ENCODE measurements at places on chromosomes 5 and 9. TPM values are rescaled to one million over a fixed set of nuclear protein-coding genes. Genes with fewer than 3 reads are reported as not detected.

Gene SLC45A2
- 0.56 TPM for polyA plus RNA-seq

Gene SLC34A1
- 0.68 TPM for polyA plus RNA-seq

Gene OBP2B
- polyA plus RNA-seq, result not detected

Gene NR2F1-AS1
- polyA plus RNA-seq, result 65.7 TPM

Gene TMEM171
- 0.92 TPM for polyA plus RNA-seq

Gene CDKN2B
- 1.8 TPM for polyA plus RNA-seq

Gene SEMA5A
- 59.5 TPM for polyA plus RNA-seq

Gene PCDHB14
- polyA plus RNA-seq, result 15.4 TPM

Gene HEMGN
- 2.2 TPM for polyA plus RNA-seq

Gene SLC46A2
- polyA plus RNA-seq, result 0.14 TPM

Gene ORM1
- not detected for polyA plus RNA-seq

DNA sequence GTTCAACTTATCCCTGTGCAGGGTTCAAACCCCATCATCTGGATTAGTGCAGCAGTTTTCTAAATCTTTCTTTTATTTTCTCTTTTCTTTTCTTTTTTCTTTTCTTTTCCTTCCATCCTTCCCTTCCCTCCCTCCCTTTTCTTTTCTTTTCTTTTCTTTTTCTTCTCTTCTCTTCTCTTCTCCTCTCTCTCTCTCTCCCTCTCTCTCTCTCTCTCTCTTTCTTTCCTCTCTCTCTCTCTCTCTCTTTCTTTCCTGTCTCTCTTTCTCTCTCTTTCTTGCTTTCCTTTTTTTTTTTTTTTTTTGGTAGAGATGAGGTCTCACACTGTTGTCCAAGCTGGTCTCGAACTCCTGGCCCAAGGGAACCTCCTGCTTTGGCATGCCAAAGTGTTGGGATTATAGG, 53.6 kb downstream of the KIAA0825 start:
- H3K27me3 ChIP-seq, result no peaks in the 10 kb centered on the region
- H3K36me3 ChIP-seq, result no peaks in the 10 kb centered on the region
- no peak overlapping the region for H3K27ac ChIP-seq

DNA sequence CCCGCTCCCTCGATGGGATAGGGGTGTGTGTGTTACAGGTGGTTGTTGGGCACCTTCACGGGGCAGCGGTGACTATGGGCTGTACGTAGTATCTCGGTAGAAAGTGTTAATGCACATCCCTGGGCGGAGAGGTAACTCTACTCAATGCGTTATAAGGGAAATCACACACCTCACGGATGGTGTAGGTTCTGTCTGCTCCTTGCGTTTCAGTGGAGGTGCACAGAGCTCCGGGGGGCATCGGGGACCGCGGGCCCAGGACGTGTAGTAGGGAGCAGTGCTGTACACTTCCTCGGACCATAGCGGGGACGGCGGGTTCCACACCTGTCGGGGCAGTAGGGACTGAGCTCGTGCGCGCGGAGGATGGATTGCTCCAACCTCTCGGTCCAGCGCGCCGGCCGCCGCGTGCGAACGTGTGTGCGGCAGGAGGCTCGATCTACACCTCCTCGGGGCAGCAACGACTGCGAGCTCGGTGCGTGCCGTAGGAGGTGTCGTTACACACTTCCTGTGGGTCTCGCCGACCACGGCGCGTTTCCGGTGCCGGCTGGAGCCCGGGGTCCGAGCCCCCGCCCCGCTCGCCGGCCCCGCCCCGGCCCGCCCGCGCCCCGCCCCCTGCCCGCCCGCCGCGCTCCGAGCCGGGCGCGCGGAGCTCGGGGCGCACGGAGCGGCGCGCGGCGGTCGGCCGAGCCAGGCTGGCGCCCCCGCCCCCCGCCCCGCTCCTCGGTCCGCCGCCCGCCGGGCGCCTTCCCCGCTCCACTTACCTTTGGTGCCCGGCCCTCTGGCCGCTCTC, at the start of gene KIAA1958:
TSS of gene KIAA1958 (plus strand) at position 607 of the 787 bp plus-strand sequence. CDS start 87,254 bp downstream, outside the sequence.
- no peak for DNase-seq
- H3K36me3 ChIP-seq, result peaks cover 8% of the 10 kb centered on the region
- peak within 1 kb of the TSS; percentile 86 for H3K27ac ChIP-seq

DNA sequence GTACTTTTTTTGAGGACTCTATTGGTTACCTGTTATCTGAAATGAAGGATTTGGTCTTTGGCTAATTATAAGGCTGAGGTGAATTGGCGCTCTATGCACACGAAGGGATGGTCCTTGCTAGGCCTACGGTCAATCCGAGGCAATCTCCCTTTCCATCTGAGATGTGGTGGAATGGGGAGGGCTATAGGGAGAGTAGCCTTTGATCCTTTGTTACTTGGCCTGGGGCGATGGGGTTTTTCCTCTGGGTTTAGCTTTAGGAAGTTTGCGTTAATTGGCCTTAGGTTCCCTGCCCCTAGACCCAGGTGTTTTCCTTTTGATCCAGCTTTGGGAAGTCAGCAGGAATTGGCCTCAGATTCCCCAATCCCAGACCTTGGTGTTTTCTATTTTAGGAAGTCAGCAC, 102.1 kb upstream of the C9orf72 start:
- H3K27ac ChIP-seq, result no peak overlapping the region
- H3K4me1 ChIP-seq, result peaks cover 4% of the 10 kb centered on the region
- H3K36me3 ChIP-seq, result no peaks in the 10 kb centered on the region
- DNase-seq, result no peak

DNA sequence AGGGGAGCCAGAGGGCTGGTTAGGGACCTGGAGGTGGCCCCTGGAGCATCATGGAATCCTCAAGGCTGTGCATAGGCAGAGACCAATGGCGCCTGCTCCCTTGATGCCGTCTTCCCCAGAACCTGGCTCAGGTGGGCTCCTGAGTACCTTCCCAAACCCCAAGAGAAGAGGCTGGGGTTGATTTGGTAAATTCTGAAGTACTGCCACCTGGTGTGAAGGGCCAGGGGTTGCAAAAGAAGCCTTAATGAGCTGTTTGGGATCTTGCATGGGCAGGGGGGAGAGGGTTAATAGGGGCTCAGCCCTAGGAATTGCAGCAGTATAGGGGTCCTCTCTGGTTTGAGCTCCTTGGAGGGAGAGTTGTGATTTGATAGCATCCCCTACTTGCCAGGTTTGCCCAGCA, 52.1 kb downstream of the CYSTM1 start:
- H3K36me3 ChIP-seq, result no peaks in the 10 kb centered on the region
- H3K27ac ChIP-seq, result no peak overlapping the region
- no peaks in the 10 kb centered on the region for H3K4me1 ChIP-seq
- no peak for DNase-seq

GRCh38 chr5:14143841-14144585, 871 bp downstream of the TRIO start:
- H3K36me3 ChIP-seq, result peaks cover 3% of the 10 kb centered on the region
- H3K4me1 ChIP-seq, result peaks cover 33% of the 10 kb centered on the region
- H3K4me3 ChIP-seq, result peak overlapping the region; percentile 85
- DNase-seq, result peak; percentile 45
- peak overlapping the region; percentile 88 for H3K27ac ChIP-seq
- no peaks in the 10 kb centered on the region for H3K27me3 ChIP-seq

- H3K4me3 ChIP-seq, result no peak overlapping the region
- H3K4me1 ChIP-seq, result peaks cover 29% of the 10 kb centered on the region
- H3K27me3 ChIP-seq, result no peaks in the 10 kb centered on the region
- no peak for DNase-seq
- H3K27ac ChIP-seq, result no peak overlapping the region
- peaks cover 35% of the 10 kb centered on the region for H3K36me3 ChIP-seq
These were observed 40.3 kb downstream of the DBH start for GRCh38 chr9:133676450-133676849.

GRCh38 chr5:68429510-68429909, 214.0 kb downstream of the PIK3R1 start:
- no peaks in the 10 kb centered on the region for H3K36me3 ChIP-seq
- no peak overlapping the region for H3K4me3 ChIP-seq
- no peak overlapping the region for H3K27ac ChIP-seq
- H3K27me3 ChIP-seq, result no peaks in the 10 kb centered on the region
- peaks cover 7% of the 10 kb centered on the region for H3K4me1 ChIP-seq

DNA sequence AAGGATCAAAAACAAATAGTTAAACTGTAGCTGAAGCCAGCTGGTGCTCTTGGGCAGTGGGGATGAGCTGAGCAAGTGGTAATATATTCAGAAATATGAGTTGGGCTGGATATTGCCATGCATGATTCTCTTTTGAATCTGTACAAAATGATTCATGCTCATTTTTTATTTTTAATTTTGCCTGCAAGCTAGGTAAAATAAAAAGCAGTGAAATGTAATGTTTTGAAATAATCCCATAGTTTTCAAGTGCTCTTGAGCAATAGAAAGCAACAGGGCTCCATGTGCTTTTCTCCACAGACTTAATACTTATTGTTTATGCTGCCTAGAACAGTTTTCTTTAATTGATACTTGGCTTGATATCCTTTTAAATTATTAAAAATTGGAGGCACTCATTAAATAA, 489.3 kb downstream of the TLE4 start:
- H3K27ac ChIP-seq, result no peak overlapping the region
- no peak for DNase-seq
- no peaks in the 10 kb centered on the region for H3K27me3 ChIP-seq

GRCh38 chr9:92954049-92954861, 6.9 kb downstream of the FGD3 start:
- H3K4me1 ChIP-seq, result peaks cover 28% of the 10 kb centered on the region
- H3K4me3 ChIP-seq, result no peak overlapping the region
- DNase-seq, result no peak
- no peaks in the 10 kb centered on the region for H3K27me3 ChIP-seq
- no peaks in the 10 kb centered on the region for H3K36me3 ChIP-seq

DNA sequence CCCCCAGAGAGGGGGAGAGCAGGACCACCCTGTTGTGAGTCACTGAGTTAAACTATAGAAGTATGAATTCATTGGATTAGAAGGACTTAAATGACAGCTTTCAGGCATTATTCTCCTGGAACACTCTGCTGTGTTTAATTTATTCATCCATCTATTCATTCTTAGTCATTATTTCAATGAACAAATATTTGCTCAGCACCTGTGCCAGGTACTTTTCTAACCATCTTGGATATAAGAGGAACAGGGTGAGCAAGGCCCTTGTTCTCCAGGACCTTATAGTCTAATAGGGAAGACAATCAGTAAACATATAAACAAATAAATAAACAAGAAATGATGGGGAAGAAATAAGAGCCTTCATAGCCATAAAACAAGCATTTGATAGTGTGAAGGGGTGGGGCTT, 483.9 kb upstream of the BRINP1 start:
- no peak for DNase-seq

DNA sequence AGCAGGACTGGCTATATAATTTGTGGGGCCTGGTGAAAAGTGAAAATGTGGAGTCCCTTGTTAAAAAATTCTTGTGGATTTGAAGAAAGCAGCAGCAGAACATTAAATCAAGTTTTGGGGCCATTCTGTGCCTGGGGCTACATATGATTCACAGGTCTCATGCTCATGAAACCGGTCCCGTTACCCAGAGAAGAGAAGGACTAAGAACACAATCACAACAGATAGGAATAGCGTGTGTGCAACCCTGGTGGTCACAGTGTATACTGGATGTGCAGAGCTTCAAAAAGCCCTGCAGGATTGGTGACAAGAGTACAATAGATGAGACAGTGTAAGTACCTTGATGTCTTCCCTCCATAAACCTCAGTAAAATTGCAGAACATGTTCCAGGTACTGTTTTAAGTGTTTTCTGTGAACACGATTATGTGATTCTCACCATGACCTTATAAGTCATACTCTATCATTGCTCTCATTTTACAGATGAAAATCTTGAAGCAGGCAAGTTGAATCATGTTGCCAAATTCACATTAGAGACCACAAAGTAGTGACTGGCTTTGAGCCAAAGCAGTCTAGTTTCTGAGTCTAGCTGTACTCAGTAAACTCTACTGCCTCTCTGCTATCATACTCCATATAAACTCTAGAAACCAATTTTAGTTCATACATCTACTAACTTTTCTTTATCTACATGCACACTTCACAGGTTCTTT, 636.5 kb downstream of the TAF11L14 start:
- no peaks in the 10 kb centered on the region for H3K4me1 ChIP-seq
- H3K27ac ChIP-seq, result no peak overlapping the region
- no peak for DNase-seq

DNA sequence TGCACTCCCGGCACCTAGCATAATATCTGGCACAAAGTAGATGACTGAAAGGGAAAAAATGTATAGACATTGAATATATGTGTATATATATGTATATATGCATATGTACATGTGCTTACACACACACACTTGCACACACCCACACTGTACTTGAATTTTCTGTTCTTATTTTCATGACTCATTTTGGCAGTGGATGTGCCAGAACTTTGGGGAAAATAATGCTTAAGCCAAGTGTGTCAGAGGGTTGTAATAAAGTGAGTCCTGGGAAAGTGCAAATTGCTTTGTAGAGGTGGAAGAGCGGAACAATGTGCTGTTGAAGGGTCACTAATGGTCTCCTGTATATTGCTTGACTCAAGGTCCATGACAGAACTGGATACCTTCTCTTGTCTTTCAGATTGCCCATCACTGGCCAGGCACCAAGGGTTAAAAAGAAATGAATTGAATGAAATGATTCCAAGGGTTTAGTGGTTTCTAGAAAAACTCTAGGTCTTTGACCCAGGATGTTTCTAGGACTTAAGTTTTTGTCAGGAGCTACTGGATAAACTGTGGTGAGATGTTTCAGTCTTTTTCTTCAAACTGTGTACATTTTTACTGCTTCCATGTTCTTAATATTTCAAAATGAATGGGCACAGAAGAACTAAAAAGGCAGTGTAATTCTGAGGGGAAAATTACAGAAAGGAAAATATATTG, 129.9 kb upstream of the MOCS2 start:
- no peak for DNase-seq
- no peaks in the 10 kb centered on the region for H3K36me3 ChIP-seq
- H3K27ac ChIP-seq, result no peak overlapping the region

DNA sequence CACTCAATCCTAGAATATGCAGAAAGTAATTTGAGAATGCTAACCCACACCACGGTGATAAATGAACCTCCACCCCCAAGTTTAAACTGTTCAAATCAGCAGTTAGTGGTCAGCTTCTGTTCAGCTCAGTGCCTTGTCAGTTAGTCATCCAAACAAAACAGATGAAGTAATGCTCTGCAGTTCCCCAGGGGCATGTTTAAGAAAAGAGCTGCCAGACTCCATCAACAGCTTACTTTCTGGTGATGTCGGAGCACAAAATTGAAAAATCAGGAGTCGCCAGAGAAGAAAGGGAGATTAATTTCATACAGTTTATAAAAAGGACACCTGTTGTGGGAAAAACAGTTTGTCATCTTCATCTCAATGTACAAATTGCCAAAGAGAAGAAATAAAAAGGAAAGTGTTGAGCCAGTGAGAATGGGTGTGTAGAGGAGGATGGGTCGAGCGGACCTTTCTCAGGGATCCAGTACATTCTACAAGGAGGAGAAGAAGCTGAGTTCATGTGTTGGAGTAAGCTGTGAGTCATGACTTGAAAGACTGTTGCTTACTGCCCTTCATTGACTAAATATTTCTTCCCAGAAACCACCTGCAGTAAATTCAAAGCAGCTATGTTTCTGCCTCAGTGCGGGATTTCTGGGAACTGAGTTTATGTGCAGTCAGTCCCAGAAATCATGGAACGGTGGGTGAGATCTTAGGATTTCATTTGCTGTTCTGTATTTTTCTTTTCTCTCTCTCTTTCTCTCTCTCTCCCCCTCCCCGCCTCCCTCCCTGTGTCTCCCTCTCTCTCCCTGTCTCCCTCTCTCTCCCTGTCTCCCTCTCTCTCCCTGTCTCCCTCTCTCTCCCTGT, 13.7 kb downstream of the TRIO start:
- H3K36me3 ChIP-seq, result peaks cover 4% of the 10 kb centered on the region
- peaks cover 34% of the 10 kb centered on the region for H3K4me1 ChIP-seq
- H3K27me3 ChIP-seq, result no peaks in the 10 kb centered on the region
- H3K27ac ChIP-seq, result no peak overlapping the region
- H3K4me3 ChIP-seq, result no peak overlapping the region
- DNase-seq, result no peak

GRCh38 chr9:13862654-13863053, 451.3 kb downstream of the NFIB start:
- DNase-seq, result no peak
- no peak overlapping the region for H3K4me3 ChIP-seq
- H3K4me1 ChIP-seq, result no peaks in the 10 kb centered on the region
- no peaks in the 10 kb centered on the region for H3K27me3 ChIP-seq
- H3K36me3 ChIP-seq, result no peaks in the 10 kb centered on the region
- peak overlapping the region; percentile 68 for H3K27ac ChIP-seq
